ENCODE measurements at places on chromosomes 5 and 9.

DNA sequence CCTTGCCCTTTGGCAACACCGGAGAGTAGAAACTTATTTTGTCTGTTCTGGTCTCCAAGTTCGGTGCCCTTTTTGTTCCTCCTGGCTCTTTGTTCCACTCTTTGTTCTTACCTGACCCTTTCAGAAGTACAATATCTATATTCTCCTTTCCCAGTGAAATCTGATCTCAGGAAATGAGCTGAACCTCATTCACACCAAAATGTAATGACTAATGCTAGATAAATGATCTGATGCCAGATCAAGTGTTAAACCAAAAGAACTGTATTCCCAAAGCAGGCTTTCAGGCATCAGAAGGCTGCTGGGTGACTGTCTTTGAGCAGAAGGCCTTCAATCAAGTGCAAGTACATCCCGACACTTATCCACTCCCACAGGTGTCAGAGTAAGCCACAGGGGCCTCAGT is 156.4 kb downstream of the SPOCK1 start:
- no peak for DNase-seq

DNA sequence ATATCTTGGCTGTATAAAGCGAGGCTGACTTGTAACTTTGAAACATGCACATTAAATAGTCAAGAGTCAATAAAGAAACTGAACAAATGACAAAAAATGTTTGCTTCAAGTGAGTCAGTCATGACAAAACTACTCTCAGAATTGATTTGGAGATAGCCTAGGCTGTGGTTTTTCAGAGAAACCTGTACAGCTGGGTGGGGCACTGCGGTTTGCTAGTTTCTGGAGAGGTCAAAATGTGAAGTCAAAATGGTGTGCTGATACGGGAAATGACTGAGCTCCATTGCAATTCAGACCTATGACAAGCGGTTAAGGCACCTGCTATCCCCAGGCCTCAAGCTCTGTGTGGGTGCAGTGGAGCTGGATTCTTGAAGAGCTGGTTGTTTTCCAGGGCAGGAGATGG is 10.3 kb upstream of the CD180 start:
- peak; percentile 93 for DNase-seq

DNA sequence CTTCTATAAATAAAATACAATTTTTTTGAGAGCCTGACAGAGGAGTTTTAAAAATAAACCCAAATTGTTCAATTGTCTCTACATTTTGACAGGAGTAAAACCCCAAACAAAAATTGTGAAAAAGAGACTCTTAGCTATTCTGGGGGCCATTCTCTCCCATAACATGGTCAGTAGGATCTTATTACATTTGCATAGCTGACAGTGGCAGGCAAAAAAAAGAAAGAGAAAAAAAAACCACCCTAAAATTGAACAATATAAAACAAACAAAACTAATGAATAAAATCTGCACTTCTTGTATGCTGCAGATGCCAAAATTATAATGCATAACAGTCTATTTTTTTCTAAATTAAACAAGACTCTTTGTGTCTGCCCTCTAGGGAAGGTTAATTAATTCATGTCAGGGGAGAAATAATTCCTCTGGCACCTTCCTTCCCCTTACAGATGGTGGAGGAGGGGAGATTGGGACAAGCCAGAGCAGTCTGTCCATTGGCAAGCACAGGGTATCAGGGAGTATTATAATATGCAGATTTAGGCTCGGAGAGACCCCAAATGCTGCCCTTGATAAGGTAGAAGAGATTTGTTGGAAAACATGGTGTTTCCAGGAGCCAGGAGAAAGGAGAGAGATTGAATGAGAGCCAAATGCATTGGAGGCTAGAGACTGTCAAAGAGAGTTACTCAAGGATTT is 79.7 kb upstream of the CDH6 start:
- no peak for DNase-seq

DNA sequence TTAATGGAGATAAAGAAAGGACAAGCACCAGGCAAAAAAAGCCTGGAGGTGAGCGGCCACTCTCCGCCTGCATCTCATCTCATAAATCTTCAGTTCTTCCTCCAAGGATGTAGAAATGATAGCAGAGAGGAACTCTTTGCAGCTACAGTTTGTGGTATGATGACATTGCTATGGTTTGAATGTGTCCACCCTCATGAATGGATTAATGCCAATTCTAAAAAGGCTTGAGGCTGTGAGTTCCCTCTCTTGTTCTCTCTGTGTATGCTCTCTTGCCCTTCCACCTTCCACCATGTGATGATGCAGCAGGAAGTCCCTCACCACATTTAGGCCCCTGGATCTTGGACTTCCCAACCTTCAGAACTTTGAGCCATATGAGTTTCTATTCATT is 126.4 kb downstream of the SPOCK1 start:
- no peak for DNase-seq

DNA sequence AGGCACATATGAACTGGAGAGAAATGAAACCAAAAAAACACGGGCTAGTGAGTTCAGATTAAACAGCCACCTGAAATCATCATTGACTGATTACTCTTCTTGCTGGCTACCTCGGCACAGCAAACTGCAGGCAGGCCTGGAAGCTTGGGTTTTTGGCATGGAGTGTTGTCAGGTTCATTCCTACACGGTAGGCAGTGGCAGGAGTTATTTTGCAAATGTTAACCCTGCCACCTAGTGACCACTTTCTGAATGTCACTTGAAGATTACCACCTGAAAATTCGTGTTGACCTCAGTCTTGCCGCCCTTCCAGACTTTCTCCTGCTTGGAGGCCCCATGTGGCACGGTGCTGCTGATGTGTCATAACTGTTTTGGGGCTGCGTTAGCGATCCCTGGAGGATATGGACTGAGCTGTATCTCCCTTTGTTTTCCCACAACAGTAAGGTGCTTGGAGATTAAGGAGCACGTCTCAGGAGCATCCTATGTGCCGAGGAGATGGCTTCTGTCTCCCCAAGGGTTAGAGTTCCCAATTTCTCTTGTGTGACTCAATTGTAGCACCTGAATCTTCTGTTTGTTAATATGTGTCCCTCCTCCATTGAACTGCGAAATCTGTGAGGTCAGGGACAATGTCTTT is 12.7 kb upstream of the CD180 start:
- peak; percentile 77 for DNase-seq

- DNase-seq = no peak
Measured at GRCh38 chr5:147406636-147407035, 103.2 kb downstream of the DPYSL3 start.

DNA sequence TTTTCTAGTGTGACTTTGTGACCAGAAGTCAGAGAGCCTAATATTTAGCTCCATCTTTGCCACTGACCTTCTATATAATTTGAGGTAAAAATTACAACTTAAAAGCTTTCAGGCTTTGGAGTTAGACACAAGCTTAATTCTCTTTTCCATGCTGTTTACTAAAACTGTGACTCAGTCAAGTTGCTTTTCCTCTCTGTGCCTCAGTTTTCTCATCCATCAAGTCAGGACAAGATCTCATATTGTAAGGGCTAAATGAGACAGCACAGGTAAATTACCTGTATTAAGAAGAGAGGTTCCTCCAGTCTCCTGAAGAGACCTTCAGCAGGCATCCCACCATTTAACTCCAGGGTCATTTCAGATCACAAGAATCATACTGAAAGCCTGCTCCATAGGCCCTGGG is 339.2 kb downstream of the ASTN2 start:
- DNase-seq = no peak

- no peak for DNase-seq
Measured at GRCh38 chr5:134127376-134127861, 12.9 kb downstream of the TCF7 start.

- no peak for DNase-seq
Measured at GRCh38 chr9:5524090-5524489, 13.8 kb downstream of the PDCD1LG2 start.

DNA sequence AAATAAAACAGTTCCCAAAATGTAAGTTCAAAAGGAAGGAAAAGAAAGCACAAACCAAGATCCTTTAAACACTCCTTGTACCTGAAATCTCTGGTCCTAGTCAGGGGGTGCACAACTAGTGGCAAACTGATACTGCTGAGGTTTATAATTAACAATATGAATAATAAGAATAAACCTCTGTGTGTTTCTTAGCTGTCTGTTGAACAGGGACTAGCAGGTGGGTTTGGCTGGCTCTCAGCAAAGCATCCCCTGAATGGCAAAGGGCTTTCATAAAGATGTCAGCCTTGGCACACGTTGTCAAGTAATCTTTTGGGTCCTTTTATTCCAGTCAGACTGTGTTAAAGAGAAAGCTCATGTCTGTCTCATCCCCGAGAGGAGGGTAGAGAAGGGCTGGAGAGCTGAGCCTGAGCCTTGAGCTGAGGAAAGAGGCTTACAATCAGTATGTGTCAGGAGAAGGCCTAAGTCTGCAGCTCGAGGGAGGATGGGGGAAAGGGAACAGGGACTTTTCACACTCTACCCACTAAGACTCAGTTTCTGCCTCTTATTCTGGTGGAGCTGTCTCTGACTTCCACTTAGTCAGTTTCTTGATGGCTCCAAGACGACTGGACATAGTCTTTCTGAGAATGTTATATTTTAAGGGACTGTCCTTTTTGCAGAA is 123.0 kb downstream of the GALNT10 start:
- no peak for DNase-seq

GRCh38 chr5:62017092-62017491 is 288.9 kb upstream of the KIF2A start:
- DNase-seq = no peak

- DNase-seq = no peak
Measured at GRCh38 chr9:70517926-70518610, 103.6 kb upstream of the KLF9 start.

DNA sequence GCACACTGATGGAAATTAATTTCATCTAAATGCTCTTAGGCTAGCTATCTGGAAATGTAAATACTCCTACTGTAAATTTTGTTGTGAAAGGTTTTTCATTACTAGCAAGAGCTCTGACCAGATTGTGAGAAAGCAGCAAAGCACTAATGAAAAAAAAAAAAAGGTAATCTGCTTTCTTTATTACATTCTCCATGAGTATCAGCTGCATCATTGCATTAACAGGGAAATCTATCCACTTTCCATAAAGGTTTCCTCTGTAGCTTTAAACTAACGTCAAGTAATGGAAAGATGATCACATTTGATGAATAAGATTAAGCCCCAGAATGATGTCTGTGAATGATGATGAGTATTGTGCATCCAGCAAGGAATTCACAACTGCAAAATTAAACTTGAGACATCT is 790.6 kb upstream of the TYRP1 start:
- no peak for DNase-seq

- no peak for DNase-seq
Measured at GRCh38 chr9:78314953-78315870, 18.3 kb downstream of the PSAT1 start.

GRCh38 chr9:14782286-14783051 is 59.9 kb upstream of the CER1 start:
- no peak for DNase-seq

DNA sequence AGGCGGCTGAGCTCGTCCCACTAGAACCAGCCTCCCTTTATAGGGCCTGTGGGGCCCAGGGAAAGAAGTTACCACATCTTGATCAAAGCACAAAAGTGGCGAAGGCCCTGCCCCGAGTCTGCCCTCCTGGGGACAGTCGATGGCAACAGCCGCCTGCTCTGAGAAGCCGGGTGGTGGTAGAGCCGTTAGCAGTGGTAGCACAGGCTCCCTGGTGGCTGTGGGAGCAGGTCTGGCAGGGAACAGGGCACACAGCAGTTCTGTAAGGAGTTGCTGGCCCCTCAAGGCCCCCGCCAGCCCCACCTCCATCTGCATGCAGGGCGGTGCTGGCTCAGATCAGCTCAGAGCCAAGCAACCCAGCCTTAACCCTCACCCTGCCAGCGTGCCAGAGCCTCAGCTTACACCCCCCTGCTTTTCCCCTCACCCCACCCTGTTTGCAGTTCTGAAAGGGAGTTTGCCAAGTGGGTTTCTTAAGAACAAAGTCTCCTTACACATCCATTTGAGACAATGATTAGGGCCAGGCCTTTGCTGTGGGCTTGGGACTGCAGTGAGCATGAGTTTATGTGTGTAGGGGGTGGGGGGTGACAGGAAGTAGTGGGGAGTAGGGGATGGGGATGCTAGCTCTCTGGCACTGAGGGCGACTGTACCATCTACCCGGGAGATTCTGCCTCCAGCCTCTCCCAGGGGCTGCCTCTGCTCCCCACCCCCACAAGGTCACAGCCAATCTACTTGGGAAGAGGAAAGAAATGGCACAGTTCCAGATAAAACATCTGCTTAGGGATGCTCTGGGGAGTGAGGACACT is 11.8 kb downstream of the ACSL6 start:
- DNase-seq = no peak

DNA sequence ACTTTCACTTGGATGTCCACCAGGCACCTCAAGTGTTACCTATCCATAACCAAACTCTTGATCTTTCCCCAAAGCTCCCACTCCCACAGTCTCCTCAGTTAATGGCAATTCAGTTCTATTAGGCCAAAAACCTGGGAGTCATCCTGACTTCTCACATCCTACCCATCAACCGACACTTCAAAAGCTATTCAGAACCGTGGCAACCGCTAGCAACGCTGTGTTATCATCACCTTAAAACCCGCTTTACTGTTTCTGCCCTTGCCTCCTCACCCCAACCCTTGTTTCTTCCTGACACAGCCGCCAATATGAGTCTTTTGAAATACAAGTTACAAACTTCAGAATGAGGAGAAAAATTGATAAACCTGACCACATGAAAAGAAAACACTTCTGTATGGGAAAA is 46.5 kb downstream of the MAPKAP1 start:
- no peak for DNase-seq

DNA sequence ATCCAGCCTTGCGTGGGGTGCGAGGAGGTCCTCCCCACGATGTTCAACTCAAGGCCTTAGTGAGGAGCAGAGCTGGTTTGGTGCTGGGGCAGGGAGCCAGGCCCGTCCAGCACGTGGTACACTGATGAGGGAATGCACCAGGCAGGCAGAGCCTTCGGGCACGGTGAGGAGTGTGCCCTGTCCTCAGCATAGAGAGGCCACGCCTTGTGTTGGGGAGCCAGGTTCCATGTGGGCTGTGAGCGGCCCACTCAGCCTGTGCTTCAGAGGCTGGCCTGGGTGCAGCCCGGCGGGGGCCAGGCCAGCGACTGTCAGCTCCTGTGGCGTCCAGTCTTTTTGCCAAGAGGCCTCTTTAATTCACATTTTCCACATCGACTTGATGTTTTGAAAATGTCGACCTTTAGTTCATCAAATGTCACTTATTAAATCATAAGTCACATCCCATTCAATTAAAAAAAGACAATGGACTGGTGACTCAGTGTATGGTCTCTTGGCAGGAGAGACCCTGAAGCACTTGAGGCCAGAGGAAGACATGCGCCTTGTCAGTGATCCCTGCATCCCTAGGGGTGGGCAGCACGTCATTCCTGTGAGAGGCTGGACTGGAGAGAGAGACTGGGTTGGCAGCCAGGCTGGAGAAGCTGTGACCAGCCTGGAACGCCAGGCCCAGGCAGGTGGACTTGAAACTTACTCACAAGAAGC is 21.7 kb downstream of the ERGIC1 start:
- no peak for DNase-seq

DNA sequence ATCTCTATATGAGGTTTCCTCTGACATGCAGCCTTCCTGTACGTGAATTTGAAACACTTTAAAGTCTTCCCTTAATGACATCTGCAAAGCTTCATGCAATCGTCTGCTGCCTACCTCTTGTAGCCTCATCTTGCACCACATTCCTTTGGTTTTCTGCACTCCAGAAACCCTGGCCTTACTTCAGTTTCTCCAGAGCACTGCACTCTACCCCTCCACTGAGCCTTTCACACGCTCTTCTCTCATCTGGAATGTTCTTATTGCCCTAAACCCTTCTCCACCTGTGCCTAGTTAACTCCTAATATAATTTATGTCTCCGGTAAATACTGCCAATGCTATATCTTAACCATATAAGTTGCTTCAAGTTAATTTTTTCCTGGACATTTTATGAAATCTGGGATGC is 168.8 kb upstream of the SLC27A6 start:
- no peak for DNase-seq
